ENCODE measurements at places on chromosomes 1 and 21.
A peak's percentile ranks its signal among the peaks of the same experiment; 100 is the strongest.

DNA sequence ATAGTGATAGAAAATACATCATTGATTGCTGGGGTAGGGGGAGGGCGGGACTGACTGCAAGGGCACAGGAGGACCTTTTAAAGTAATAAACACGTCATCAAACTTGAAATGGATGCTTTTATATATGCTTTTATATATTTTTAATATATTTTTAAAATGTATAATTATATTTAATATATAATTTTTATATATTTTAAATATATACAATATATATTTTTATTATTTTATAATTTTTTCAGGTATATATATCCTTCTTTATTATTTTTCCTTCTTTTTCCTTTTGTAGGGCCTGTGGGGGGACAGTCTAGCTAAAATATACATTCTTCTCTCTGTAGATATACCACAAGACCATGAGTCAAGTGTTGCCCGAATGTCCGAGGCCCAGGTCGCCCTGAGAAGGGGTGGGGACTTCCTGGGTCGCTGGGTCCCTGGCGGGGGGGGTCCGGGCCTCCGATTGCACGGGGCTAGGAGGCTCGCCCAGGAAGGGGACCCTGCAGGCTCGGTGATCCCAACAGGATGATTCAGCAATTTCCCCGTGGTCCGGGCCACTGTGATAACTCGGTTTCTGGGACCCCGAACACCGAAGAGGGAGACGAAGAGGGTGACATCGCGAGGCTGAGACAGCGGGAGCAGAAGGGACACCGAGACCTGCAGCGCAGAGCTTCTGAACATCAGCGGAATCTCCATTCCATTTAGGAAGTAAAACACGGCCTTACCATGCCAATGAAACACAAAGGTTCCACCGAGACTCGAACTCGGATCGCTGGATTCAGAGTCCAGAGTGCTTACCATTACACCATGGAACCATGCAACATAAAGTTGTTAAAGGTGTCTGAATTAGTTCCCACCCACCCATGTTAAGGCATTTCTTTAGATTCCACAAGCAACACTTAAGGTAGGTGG is 112.5 kb upstream of the NBPF11 start:
- ATAC-seq, result no peak

- no peak for ATAC-seq
Measured at GRCh38 chr1:185262151-185262550, 54.9 kb downstream of the IVNS1ABP start.

- no peak for ATAC-seq
Measured at GRCh38 chr1:211804915-211805314, 25.6 kb downstream of the LPGAT1 start.

DNA sequence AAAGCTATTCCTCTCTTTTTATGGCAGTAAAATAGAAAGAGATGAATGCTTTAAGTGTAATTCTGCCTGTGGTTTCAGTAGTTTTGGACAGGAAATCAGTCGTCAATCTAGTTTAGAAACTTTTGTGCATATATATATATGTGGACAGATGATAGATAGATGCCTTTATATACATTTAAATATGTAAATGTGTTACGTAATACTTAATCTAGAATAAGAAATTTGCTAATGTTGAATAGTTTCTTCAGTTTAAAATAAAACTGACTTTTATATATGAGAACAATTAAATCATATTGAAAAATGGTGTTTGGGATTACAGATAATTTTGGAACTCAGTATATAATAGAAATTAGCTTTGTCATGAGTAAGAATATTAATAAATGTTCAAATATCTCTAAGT is 1165.7 kb upstream of the NCAM2 start:
- no peak for ATAC-seq

DNA sequence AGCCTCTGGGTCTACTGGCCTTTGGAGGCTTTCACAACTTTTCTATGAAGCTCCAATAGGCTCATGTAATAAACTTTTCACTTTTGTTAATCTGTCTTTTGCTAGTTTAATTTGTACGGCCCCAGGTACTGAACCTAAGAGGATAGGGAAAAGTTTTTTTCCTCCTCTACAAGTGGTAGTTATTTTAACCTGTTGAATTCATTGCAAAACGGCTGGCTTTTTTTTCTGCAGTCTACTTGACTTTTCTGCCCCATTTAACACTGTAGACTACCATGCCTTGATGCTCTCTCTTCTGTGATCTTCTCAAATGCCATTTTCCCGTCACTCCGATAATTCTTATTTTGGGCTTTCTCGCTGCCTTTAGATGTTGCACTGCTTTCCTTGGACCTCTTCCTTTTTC is 43.6 kb upstream of the DR1 start:
- ATAC-seq, result no peak

DNA sequence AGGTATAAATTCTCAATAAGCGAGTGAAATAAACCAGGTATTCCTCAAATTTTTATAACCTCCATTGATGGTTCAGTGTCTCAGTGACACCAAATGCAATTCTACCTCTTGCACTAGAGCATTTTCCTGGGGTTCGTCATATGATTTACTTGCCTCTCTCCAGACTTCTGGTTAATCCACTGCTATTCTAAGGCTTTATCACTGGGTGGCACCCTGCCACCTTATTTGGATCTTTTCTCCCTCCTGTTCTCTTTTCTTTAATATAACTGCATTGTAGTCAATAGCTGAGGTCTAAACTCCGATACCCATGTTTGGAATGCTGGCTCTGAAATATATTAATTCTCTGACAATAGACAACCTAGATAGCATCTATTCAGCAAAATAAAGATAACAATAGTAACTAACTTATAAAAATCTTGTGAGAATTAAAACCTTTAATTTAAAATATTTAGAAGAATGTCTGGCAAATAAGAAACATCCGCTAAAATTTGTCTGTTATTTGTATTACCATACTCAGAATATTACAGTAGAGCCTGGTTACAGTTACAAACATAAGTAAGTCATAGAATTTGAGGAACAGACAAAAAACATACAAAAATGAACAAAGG is 436.4 kb downstream of the PLA2G4A start:
- ATAC-seq, result no peak

GRCh38 chr1:25615172-25615541 is 1.4 kb upstream of the MAN1C1 start:
- no peak for ATAC-seq

- ATAC-seq, result peak; percentile 43
Measured at GRCh38 chr1:157105988-157106812, 6.6 kb upstream of the ETV3L start.

DNA sequence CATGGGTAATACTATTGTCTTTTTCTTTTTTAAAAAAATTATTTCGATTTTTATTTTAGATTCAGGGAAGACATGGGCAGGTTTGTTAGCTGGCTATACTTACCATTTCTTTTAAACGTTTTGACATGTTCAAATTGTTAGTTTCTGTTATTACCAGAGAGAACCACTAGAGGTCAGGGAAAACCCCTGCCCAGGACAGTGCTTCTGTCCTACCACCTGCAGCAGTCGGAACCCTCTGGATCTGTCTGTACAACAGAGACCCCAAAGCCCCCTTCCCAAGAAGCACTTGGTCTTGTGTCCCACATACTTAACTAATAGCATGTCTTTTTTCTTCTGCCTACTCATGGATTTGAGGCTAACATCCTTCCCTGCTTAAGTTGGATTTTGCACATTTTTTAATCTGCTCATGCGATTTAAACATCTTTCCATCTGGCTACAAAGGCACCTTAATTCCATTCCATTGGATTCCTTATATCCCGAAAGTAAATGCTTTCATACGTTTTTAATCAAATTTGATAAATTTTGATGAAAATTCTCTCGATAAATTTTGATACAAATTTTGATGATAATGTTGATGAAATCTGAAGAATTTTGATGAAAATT is 10.0 kb upstream of the C1orf115 start:
- ATAC-seq, result peak; percentile 68

GRCh38 chr1:204278251-204278650 is 64.5 kb upstream of the GOLT1A start:
- ATAC-seq, result no peak

- no peak for ATAC-seq
Measured at GRCh38 chr1:54325703-54326461, 80.3 kb downstream of the SSBP3 start.

GRCh38 chr1:186894415-186894814 is 65.7 kb downstream of the PLA2G4A start:
- peak; percentile 51 for ATAC-seq

DNA sequence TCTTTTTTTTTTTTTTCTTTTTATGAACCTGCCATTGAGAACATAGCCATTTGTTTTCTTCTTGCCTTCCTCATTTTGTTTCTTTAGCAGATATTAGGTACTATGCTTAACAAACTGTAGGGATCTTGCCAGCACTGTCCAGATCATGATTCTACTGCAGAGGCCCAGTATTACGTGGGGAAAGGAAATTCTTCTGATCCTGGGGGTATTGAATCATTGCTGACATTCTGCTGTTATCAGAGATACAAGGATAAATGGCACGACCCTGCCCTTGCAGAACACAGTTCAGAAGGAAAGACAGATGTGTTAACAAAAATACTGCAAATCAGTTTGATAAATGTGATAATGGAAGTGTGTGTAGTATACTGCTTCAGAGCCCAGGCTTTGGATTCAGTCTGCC is 56.2 kb downstream of the BTBD8 start:
- ATAC-seq, result no peak

DNA sequence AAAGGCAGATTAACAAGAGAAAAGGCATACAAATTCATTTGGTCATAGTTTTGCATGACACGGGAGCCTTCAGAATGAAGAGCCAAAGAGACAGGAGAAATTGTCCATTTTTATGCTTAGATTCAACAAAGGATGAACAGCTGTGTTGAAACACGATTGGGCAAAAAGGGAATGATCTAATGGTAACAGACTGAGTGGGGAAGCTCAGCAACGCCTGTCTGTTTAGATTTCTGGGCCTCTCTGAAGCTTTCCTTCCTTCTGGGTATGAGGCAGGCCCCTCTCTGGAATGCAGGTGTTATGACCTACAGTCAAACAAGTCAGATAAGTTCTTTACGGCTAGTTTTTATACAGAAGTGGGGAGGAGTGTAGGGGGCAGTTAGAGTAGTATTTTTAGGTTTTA is 154.6 kb downstream of the RGS7 start:
- no peak for ATAC-seq

- ATAC-seq, result no peak
Measured at GRCh38 chr1:20115479-20115878, 3.9 kb downstream of the PLA2G2D start.

- no peak for ATAC-seq
Measured at GRCh38 chr1:24373710-24374109, 39.9 kb downstream of the STPG1 start.

- no peak for ATAC-seq
Measured at GRCh38 chr1:210536254-210536961, 207.7 kb downstream of the HHAT start.

- no peak for ATAC-seq
Measured at GRCh38 chr1:83815330-83815729, 183.6 kb downstream of the TTLL7 start.

GRCh38 chr1:47507144-47507543 is 69.3 kb downstream of the FOXD2 start:
- ATAC-seq, result no peak

DNA sequence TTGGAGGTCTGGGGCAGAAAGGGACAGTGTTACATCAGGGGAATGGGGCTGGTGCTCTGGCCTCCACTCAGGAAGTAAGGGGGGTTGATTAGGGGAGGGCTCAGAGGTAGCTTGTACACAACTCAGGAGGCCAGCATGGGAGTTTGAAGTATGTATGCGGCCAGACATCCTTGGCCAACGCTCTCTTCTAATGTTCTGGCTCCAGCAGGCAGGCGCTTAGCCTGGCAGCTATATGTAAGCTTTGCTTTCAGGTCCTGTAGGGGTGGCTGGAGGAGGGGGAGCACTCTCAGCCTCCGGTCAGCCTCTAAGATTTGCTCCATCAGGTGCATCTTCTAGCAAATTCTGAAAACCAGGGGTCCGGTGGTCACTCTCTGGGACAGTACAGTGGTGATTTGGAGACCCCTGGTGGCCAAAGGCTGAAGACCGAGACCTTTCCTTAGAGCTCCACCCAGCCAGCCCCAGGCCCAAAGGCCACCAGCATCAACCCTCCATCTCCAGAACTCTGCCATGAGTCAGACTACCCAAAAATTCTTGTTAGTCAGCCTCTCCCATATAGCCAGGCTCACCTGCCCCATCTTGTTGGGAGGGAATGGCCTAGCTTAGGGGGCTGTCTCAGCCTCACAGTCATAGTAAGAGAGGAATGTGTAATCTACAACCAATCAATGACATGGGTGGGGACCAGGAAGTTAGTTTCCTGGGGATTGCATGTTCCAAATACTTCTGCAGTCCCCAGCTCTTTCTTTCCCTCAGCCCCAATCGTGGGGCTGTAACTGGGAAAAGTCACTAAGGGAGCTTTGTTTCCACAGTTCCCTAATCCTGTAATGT is 9.7 kb upstream of the COL8A2 start:
- peak; percentile 61 for ATAC-seq

DNA sequence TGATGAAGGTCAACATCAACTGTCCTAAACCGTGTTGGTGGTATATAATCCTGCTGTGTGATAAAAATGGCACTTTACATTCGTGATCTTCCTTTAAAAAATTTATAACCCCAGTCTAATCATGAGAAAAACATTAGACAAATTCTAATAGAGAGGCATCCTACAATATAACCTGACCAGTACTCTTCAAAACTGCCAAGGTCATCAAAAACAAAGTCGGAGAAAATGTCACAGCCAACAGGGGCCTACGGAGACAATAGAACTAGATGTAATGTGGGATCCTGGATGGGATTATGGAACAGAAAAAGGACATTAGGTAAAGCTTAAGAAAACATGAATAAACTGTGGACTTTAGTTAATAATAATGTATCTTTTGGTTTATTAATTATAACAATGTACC is 25.0 kb downstream of the CDKN2C start:
- ATAC-seq, result no peak

DNA sequence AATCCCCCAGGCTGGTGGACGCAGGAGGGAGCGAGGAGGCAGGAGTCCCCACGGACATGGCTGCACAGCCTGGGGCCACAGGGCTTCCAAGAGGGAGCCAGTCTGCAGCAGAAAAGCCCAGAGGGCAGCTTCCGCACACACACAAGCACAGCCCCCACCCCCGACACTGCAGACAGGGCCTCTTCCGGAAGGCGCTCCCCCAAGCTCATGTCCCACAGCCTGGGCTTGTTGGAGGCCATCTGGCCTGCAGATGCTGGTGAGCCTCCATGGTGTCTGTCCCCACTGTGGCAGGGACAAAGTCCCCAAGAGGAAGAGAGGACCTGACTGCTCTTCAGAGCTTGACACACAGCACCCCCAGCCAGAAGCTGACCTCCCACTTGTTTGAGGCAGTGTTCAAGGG is 13.4 kb upstream of the KIAA1614 start:
- no peak for ATAC-seq

DNA sequence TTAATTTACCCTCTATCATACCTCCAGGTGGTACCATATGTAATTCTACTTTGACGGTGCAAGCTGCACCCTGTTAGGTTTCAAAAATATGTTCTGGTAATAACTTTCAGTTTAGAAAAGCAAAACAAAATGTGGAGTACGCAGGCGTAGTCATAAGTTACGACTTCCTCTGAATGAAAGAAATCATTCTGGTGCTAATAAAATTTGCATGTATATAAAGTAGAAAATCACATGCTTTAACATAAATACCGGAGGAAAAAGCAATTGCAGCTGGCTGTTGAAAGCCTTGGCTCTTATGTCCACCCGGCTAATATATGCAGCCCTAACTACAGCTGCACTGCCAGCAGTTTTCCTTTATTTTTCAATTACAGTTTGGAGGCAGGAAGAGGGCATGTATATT is 65.2 kb upstream of the TMPRSS15 start:
- ATAC-seq, result no peak

GRCh38 chr1:112808861-112809684 is 93.9 kb upstream of the PPM1J start:
- ATAC-seq, result peak; percentile 36

GRCh38 chr1:109484519-109484975 is 842 bp downstream of the ATXN7L2 start:
- no peak for ATAC-seq
